ENCODE measurements at places on chromosomes 7 and 10.

DNA sequence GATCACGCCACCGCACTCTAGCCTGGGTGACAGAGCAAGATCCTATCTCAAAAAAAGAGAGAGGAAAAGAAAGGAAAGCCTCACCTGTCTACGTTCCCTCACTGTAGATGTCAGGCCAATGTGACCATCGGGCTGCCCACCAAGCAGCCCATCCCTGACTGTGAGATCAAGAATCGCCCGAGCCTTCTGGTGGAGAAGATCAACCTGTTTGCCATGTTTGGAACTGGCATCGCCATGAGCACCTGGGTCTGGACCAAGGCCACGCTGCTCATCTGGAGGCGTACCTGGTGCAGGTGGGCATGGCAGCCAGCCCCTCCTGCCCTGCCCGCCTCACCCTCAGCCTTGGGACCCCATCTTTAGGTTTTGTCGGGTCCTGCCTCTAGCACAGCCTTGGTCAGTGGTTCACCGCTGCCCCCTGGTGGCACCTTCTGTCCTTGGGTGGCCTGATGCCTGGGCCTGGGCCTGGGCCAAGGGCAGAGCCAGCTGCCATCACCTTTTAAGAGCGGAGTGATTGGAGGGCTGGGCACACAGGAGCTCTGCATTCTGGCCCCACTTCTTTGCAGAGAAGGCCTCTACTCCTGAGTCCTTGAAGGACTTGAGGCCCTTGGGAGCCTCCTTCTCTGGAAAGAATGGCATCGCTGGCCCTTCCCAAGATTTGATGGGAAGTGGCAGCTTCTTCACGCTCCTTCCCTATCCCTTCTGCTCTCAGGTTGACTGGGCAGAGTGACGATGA, 14.4 kb upstream of the AHCYL2 start:
- DNase-seq = peak; percentile 84

DNA sequence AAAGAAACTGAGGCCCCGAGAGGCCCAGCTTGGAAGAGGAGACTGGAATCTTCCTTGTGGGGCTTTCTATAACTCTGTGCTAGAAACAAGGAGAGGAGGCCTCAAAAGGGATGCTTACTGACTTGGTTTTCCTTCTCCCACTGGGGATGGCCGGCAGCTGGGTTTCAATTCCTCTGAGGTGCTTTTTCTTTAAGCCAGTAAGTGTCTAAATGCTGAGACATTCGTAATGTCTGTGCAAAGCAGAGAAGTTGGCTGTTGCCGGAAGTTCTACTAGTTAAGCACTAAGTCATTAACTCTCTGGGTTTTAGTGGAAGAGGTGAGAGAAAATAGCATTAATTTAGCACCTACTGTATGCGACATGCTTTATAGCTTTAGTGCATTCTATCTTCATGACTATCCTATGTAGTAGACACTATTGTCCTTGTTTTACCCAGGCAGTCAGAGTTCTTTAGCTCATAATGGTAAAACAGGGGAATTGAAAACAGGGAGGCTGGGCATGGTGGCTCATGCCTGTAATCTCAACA, 135.2 kb downstream of the RGS10 start:
- DNase-seq = no peak

DNA sequence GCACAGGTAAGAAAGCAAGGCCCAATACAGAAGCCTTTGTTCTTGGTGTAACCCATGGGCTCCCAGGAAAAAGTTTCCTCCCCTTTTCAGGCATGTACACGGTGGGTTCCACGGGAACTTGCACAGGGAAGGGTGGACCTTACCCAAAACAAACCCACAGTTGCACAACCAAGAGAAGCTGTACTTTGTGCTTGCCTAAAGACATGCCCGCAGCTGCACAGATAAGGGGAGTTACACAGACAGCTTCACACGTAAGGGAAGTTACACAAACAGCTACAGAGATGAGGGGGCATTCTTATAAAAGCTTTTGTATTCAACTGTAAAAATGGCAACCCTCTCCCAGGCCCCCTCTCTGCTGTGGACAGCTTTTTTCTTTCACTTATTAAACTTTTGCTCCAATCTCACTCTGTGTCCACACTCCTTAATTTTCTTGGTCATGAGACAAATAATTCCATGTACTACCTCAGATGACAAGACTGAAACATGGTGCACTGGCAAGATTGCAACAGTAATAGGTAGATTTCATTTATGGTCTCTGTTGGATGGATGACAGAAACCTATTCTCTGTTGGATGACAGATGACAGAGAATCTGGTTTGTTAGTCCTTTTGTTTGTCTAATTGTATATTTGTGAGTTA, 72.9 kb downstream of the ATE1 start:
- DNase-seq = no peak

GRCh38 chr10:71635251-71635866, 84.2 kb downstream of the C10orf105 start:
- no peak for DNase-seq

DNA sequence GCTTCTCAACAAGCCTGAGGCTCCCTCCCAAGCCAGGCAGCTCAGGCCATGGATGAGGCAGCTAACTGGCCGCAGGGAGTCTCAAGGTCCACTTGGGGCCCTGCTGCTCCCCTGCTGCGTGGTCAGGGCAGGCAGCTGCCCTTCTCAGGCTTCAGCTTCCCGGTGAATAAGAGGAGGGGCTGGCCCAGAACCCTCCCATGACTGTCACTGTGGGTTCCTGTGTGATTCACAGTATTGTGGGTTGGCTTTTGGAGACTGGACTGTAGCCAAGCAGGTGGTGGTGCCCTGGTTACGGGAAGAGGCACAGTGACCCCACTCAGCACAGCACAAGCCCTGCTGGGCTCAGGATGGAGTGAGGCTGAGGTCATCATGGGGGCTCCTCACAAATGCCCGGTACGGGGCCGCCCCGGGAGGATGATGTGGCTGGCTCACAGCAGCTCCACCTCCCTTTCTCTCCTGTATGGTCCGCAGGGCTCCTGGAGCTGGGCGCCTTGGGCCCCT, 189.8 kb downstream of the HECW1 start:
- DNase-seq = peak; percentile 88

- DNase-seq = peak; percentile 73
Observed at GRCh38 chr10:94005050-94005449, 11.3 kb downstream of the PLCE1 start.

GRCh38 chr7:134798155-134798554, 18.7 kb downstream of the CALD1 start:
- DNase-seq = no peak

GRCh38 chr10:86804805-86805204, 48.4 kb downstream of the BMPR1A start:
- DNase-seq = no peak

- no peak for DNase-seq
Observed at GRCh38 chr10:93390306-93391090, 91.6 kb downstream of the MYOF start.

DNA sequence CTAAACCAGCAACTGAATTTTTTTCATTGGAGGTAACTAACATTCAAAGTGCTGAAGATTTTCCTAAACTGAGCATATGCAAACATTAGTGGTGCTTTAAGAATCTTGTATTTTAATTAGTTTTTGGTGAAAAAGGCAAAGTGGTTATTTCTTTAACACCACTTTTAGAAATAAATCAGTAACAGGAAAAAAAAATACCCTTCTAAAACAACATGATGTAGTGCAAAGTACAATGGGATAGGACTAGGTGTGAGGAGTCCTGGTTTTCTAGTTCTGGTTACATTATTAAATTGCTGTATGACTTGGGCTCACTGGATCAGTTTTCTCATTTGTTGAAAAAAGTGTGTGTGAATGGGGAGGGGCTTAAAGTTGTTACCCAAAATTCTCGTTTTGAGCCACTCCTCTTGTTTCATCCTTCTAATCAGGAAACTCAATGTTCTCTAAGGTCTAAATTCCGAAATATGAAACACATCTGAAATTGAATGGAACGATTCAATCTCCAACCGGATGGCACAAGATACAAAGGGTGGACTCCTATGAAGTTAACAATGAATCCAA, 1.8 kb downstream of the WASL start:
- DNase-seq = no peak
